ENCODE measurements at places on chromosomes 16 and 17.

GRCh38 chr17:81573794-81574642 is 21.9 kb upstream of the FAAP100 start:
- DNase-seq: no peak

GRCh38 chr17:50661795-50662391 is 27.2 kb downstream of the ABCC3 start:
- DNase-seq: peak; percentile 52

- no peak for DNase-seq
Observed at GRCh38 chr16:2121853-2122252, 13.8 kb downstream of the PKD1 start.

DNA sequence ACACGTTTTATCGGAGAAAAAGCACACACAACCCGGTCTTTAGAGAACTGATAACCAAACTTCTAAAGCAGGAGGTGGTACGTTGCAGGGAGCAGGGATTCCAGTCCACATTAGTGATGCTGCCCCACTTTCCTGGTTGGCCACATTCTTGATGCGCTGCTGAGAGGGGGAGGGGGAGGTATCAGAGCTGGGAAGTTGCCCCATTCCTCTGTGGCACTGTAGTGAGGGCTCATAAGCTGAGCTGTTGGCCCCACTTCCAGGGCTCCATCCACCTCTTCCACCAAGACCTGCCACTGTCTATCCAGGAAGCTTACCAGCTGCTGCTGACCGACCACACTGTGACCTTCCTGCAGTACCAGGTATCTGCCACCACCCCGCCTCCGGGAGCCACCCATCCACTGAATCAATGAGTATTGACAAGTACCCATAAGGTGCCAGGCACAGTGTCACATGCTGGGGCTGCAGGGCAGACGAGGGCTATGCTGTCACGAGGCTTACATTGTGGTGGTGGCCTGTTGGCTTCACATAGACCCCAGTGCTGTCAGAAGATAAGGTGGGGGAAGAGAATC is 1.1 kb downstream of the TSEN54 start:
- DNase-seq: peak; percentile 49

- peak; percentile 81 for DNase-seq
Observed at GRCh38 chr17:58332778-58333735, 4.5 kb upstream of the TSPOAP1 start.

GRCh38 chr17:49994085-49995054 is 654 bp downstream of the DLX3 start:
- no peak for DNase-seq

DNA sequence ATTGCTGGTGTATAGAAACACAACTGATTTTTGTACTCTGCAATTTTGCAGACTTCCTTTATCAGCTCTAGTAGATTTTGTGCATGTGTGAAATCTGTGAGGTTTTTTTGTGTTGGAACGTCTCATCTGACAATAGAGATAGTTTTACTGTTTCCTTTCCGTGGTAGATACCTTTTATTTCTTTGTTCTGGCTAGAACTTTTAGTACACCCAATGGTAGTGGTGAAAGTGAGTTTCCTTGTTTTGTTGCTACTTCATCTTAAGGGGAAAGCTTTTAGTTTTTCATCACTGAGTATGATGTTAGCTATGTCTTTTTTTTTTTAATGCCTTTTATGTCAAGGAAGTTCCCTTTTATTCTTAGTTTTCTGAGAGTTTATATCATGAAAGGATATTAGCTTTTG is 118.1 kb downstream of the OR1D5 start:
- no peak for DNase-seq

- DNase-seq: no peak
Observed at GRCh38 chr16:69863401-69864281, 87.5 kb upstream of the CLEC18A start.

DNA sequence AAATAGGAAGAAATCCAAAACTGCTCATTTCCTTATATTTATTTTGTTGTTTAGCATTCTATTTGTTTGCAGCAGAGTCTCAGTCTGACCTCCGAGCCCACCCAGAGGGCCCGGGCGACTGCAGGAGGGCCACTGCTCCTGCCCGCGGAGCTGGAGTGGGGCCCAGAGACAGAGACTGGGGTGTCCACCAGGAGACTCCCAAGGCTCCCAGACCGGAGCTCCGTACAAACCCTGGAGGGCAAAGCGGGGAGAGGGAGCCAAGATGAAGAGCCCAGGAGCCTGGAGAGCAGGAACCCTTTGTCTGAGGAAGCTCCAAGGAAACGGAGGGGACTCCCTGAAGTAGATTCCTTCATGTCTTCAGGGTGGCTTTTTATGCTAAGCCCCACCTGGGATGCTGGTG is 57.9 kb downstream of the AXIN2 start:
- no peak for DNase-seq

DNA sequence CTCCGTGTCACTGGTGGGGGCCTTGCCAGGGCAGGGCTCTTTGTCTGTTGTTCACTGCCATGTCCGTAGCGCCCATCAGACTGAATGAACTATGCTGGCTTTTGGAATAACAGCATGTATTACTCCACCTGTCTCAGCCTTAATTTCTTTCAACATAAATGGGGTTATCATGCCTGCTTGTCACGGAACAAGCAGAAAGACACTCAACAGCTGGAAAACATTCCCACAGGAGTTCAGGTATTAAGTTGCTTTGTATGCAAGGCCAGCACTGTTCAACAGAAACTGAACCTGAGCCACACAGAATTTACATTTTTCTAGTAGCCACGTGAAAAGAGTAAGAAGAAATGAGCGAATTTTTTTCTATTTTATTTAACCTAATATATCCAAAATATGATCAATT is 13.1 kb downstream of the PPL start:
- no peak for DNase-seq

- no peak for DNase-seq
Observed at GRCh38 chr17:55430541-55431288, 9.1 kb upstream of the MMD start.

DNA sequence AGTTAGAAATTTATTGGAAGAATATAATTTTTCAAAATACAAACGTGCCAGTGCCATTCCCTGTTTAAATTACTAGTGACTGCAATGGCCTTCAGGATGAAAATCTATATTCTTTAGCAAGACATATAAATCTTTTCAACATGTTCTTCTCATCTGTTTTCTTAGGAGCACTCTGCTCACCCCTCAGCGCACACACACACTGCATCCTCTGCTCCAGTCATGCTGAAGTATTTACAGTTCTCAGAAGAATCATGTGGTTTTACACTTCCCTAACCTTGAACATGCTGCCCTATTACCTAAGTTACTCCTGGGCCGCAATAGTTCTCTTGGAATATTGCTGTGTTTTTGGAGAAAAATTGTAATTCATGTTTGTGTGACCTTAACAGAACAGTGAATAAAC is 820.6 kb downstream of the CDH8 start:
- DNase-seq: no peak

- DNase-seq: no peak
Observed at GRCh38 chr17:514584-514983, 162.0 kb upstream of the RPH3AL start.

- peak; percentile 41 for DNase-seq
Observed at GRCh38 chr17:31558748-31559583, 167.5 kb downstream of the RAB11FIP4 start.

DNA sequence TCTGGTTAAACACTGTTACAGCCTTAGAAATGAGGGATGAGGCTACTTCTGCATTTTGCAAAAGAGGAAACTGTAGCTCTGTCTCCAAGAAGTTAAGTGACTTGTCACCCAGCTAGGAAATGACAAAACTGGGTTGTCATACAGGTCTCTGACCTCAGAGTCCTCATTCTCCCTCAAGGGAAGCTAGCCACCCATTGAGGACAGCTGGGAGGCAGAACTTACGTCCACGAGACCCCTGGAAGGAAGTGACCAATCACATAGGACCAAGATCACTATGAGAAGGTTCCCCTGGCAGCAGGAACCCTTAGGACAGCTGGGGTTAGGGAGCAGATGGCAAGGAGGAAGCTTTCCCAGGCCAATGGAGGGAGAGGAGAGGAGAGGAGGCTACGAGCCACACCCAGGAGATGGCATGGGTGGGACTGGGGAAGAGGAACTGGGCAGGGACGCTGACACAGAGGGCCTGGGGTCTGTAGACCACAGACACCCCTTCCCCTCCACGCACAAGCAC is 11.2 kb downstream of the METTL22 start:
- no peak for DNase-seq

DNA sequence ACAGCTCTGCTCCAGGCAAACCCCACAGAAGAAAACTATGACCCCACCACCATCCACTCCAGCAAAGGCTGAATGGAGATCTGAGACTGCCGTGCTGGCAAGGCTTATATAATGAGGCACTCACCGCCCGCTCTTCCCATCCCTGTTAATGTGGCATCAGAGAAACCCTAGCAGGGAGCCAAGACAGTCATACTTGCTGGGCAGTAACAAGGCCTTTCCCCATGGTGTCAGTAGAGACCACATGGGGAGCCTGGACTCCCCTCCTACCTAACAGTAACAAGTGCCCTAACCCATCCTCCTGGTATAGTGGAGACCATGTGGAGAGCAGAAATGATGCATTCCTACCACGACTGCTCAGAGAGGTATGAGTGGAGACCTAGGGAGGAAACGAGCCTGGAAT is 235.2 kb downstream of the C16orf78 start:
- no peak for DNase-seq

- DNase-seq: no peak
Observed at GRCh38 chr17:17107891-17108431, 65.7 kb downstream of the MPRIP start.

GRCh38 chr16:1645914-1646525 is 32.1 kb upstream of the JPT2 start:
- peak; percentile 46 for DNase-seq

GRCh38 chr17:66275651-66276050 is 26.8 kb upstream of the PRKCA start:
- DNase-seq: peak; percentile 34

- DNase-seq: no peak
Observed at GRCh38 chr17:524406-524950, 171.9 kb upstream of the RPH3AL start.

- peak; percentile 74 for DNase-seq
Observed at GRCh38 chr16:88857728-88858339, 907 bp downstream of the TRAPPC2L start.

DNA sequence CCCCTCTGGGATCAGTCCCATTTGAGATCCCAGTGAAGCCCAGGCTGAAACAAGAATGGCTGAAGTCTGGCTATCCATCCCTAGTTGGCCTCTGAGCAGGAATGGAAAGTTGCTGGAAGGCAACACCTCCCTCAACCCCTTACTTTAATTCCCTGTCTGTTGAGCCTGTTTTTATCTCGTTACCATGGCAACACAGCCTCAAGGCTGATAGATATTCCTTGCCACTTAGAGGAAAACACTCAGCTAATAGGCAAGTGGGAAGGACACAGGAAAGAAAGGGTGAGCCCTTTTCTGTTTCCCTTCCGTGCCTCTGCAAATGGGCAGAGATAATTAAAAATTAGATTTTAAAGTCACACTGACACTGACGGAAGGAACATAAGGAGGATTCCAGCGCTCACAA is 75.5 kb upstream of the CLEC3A start:
- DNase-seq: no peak

DNA sequence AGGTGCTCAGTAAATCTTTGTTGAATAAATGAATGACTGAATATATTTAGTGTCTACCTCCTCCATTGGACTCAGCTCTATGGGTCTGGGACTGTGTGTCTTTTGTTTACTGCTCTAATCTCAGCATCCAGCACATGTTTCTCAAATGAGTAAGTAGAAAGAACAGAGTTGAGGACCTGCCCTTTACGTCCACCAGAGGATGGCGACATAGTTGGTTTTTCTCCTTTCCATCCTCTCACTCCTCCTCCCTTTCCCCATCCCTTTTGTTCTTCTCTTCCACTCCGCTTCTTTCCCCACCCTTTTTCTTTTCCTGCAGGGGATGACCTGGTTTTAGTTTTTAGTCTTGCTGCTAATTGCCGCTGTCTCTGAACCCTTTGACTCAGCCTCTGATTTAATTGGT is 12.1 kb upstream of the CHP2 start:
- no peak for DNase-seq

GRCh38 chr17:3852561-3852960 is 6.5 kb upstream of the NCBP3 start:
- DNase-seq: no peak

- no peak for DNase-seq
Observed at GRCh38 chr17:81025065-81025740, 9.7 kb upstream of the BAIAP2 start.

DNA sequence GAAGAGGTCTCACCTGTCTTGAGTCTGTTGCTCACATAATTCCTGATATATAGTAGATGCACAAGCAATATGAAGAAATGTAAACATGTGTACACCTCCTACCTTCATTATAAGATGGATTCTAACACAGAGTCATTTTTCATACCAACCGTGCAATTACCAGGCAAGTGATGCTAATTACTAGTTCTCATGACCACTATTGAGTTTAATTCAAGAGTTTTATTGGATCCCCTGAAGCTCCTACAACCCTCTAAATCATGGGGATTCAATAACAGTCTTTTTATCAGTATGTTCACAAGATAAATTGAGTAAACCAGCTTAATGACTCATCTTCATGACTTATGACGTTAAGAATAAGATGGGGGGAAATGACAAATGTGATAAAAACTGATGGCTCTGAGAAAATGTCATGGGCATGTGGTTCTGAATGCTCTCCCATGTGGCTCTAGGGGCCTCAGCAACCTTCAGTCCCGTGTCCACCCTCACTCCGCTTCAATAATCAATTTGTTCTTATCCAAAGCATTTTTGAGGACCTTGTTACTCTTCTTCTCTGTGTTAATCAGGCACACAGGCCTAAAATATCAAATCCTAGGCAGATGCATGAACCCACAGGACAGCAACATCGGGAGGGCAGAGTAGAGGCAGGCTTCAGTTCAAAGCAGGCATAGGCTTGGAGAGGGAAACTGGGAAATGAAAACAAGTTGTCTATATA is 42.8 kb downstream of the PRAC1 start:
- no peak for DNase-seq

GRCh38 chr17:8062435-8062806 is 23.6 kb downstream of the ALOX15B start:
- no peak for DNase-seq

DNA sequence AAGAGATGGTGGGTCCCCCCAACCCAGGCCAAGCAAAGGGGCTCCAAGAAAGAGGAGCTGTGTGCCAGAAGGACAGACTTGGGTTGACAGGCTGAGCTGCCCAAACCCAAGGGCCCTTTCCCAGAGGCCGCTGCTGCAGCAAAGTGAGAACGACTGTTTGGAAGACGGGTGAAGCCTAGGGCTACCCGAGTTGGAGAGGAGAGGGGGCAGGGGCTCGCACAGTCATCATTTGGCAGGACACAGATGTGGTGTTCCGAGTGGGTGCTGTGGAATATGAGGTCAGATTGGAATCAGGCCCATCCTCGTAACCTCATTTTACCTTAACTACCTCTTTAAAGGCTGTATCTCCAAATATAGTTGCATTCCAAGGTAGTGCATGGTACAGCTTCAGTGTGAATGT is 5.3 kb upstream of the MFAP4 start:
- no peak for DNase-seq

- DNase-seq: no peak
Observed at GRCh38 chr16:1099189-1100083, 3.4 kb upstream of the C1QTNF8 start.

Measured in stimulated activated CD4-positive, alpha-beta T cell treated with anti-CD3 and anti-CD28 coated beads, Interleukin-1b, Interleukin-23, amount 100 ng/mL, for 48 hours (primary cell).